Stimulated activated CD8-positive, alpha-beta memory T cell treated with anti-CD3 and anti-CD28 coated beads, Interleukin-15, amount 100 ng/mL, for 1 hour (primary cell): ENCODE measurements at places on chromosomes 1 and 21.

GRCh38 chr1:74468982-74469603, 43.3 kb downstream of the LRRC53 start:
- DNase-seq, result no peak

GRCh38 chr1:33341190-33341589, 20.3 kb upstream of the A3GALT2 start:
- DNase-seq, result no peak

- DNase-seq, result no peak
These were observed 206.0 kb downstream of the CENPF start for GRCh38 chr1:214808845-214809460.

DNA sequence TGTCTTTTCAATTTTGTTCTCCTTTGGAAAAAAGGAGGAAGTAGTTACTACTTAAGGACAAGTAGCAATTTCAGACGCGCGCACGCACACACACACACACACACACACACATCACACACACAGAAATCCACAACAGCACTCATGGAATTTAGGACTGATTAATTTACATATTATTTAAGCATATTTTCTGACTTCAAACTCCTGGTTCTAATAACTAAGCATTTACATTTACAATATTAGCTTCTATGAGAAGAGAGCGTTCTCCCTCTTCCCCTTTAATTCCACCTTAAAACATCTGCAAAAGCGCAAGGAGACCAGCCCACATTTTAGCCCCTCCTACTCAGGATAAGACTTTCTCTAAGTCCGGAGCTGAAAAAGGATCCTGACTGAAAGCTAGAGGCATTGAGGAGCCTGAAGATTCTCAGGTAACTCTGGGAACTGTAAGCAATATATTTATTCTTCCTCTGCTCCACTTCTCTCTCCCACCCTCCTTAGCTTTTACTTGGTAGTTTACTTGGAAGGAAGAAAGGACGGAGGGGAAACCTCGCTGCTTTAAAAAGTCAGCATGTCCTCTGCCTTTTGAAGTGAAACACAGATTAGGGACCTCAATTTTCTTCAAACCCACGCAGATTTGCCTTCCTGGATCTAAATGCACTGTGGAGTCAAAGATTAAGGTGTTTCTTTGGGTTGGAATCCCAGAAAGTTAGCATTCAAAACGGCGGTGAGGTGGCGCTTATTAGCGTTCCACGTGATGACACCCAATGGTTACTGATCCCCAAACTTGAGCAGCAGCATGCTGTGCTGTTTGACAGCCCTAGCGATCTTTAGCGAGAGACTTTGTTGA, at the start of gene PLA2G4A:
Gene PLA2G4A, plus strand, starts transcription at position 339 of the 844 bp plus-strand sequence. CDS start 25,406 bp downstream, outside the sequence.
- DNase-seq, result no peak

- DNase-seq, result no peak
These were observed 43.4 kb downstream of the IGSF5 start for GRCh38 chr21:39788383-39788782.

DNA sequence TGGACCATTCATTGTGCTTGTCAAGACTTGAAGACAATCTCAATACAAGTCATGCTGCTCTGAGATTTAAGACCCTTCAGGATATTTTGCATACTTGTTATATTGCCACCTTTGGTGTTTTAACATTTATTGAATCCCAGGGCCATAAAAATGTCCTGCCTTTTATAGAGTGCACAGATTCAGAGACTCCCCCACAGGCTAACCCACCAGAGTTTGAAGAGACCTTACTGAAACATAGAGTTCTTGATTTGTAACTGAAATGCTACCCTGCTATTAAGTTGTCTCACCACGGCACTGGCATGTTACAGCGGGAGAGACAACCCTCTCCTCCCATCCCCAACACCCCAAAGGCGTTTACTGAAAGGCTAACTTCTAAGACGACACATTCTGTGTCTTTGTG, 313.9 kb upstream of the USP24 start:
- DNase-seq, result no peak

DNA sequence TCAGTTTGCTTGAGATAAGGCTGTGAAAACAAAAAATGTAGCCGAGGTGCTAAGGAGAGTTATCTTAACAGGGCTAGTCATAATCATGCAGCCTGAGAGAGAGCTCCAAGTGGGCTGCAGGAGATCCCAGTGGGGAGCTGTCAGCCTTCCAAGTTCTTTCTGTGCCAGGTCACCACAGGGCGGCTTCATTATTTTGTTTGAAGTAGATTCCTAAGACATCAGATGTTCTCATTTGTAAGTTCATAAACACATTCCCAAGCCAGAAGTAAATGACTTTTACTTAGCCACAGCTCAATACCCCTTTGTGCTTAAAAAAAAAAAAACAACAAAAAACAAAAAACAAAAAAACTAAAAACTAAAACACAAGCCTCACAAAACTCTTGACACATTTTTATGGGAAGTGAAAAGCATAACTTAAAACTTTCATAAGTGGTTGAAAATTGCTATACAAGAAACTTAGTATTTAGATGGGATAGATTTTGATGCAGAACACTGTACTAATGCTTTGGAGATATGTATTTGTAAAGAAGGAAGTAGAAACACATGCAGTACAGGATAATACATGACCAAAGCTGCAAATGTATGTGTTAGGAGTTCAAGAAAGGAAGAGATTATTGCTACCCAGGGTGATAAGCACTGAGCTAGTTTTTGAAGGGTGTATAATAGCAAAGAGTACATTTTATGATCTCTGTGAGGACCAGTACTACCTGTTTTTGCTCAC, 8.6 kb downstream of the CDC14A start:
- no peak for DNase-seq

- DNase-seq, result no peak
These were observed 9.2 kb upstream of the C1orf141 start for GRCh38 chr1:67143966-67144365.

- DNase-seq, result no peak
These were observed 10.3 kb downstream of the KIAA0040 start for GRCh38 chr1:175182201-175182746.

GRCh38 chr1:81237473-81238089, 563.2 kb upstream of the ADGRL2 start:
- no peak for DNase-seq

- DNase-seq, result no peak
These were observed 4.8 kb upstream of the PCBP3 start for GRCh38 chr21:45638707-45639106.

DNA sequence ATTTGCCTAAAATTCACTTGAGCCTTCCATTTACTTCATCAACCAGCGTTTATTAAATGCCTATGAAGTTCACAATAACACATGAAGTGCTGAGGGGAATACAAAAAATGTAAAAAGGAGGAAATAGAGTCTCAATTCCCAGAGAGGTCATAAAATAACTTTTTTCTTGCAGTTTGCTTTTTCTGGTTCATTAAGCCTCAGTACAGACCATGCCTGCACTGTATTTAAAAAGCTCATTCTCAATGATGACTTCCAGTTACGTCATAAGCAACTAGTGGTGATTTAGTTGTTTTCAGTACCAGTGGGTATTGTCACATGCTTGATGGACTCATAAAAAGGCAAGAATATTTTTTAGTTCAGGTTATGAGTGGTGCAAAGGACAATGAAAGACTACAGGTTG, 160.1 kb upstream of the UBE2U start:
- DNase-seq, result no peak

- no peak for DNase-seq
These were observed 6.9 kb downstream of the SERTAD4 start for GRCh38 chr1:210239349-210240111.

DNA sequence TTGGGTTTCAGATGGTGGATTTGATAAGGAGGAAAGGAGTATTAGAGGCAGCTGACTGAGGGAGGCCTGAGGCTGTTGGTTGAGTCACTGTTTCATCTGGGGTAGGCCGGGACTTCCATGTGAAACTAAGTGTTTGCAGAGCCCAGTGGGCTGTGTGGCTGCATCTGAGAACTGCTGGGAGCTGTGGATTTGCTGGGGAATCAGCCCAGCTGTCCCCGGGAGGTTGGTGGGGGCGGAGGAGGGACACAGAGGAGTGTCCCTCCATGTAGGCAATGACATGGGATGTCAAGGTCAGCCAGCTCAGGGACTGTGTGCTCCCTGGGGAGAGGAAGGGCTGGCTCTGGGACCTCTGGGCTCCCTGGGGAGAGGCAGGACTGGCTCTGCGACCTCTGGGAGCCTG, 36.4 kb downstream of the SLC2A7 start:
- no peak for DNase-seq

- no peak for DNase-seq
These were observed 108.4 kb downstream of the CNIH3 start for GRCh38 chr1:224724566-224724965.

DNA sequence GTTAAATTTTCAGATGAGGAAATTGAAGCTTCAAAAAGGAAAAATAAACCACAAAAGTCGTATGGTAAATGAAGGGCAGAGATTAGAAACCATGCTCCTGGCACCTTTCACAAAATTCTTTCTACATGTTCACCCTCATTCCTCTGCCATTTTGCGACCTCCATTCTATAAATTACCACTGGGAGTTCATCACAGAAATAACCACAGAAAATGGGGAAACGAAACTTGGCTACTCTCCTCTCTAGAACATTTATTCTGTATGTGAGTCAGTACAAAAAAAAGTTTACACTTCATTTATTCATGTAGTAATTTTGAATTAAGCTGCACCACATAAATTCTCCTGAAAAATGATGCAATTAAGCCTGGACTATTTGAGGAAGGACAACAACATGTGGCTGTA, 320.9 kb upstream of the C1orf87 start:
- no peak for DNase-seq

DNA sequence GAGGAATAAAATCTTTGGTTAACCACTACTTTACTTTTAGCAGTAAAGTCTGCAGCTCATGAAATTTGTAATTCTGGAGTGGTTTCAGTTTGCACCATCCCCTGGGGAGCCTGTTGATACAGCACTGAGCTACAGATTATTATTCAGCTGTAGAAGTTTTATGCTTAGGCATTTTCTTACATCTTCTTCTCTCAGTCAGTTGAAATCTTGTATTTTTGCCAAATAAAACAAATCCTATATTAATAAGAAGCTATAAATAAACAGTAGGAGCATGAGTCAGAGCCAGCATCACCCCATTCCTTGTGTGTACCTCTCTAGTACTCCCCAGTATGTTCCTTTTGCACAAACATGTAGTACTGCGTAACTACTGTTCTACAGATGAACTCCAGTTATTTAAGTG, 118.9 kb downstream of the ATF6 start:
- DNase-seq, result no peak

DNA sequence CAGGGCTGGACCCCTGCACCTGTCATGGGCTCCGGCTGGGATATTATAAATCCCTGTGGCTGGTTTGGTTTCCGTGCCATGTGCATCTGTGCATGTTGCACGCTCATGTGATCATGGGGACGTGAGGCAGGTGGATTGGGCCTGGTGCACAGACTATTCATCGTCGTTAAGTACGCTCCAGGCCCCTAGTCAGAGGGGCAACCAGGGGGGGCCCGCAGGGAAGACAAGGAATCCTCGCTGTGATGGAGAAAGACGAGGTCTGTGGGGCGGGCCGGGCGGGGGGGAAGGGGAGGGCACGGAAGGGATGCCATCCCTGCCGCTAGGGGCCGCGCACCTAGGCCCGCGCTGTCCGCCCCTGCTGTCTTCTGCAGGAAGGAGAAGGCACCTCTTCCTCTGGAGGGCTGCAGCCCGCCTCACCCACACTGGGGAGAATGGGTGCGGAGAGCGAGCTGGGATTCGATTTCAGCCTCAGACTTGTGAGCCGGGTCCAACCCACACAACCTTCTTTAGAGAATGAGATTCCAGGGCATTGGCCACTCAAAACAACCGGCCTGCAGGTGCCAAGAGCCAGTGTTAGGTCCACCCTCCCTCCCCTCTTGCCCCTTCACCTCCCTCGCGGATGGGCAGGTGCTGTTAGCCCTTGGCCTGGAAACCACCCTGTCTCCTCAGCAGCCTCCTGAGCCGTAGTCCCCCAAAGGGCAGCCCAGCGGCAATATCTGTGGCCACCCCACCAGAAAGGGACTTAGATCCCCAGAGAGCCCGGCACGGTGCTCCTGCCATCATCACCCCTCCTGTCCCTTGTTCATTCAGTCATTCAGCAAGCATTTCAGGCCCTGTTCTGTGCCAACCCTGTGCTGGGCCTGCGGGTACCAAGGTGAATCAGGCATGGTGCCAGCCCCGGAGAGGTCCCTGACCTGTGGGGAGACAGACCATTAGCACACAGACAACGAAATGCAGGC, 950 bp upstream of the LRP8 start:
- no peak for DNase-seq
